Stimulated activated CD8-positive, alpha-beta memory T cell treated with anti-CD3 and anti-CD28 coated beads, Interleukin-4, amount 100 ng/mL, for 48 hours (primary cell): ENCODE measurements at places on chromosomes 7 and 10.

GRCh38 chr10:119516381-119517234, 25.9 kb downstream of the RGS10 start:
- peak; percentile 78 for DNase-seq

DNA sequence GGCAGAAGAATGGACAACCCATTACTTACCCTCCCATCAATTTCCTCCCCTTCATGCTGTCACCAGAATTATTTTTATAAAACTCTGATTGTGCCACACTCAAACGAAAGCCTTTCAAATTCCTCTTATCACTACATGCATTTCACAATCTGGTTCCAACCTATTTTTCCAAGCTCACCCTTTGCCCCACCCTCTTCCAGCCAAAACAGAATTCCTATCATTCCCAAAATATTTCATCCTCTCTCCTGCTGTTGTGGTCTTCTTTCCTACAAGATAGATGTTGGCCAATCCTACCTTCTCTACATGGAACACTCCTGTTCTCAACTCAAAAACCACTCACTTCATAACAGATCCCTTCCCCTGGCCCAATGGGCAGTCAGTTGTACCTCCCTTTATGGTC, 111.5 kb downstream of the ELAPOR2 start:
- no peak for DNase-seq

GRCh38 chr10:90180886-90181691, 479.7 kb downstream of the KIF20B start:
- DNase-seq, result no peak

GRCh38 chr10:100715445-100716385, 29.7 kb upstream of the PAX2 start:
- DNase-seq, result no peak

- no peak for DNase-seq
These were observed 940.7 kb downstream of the NRG3 start for GRCh38 chr10:82815680-82816079.

DNA sequence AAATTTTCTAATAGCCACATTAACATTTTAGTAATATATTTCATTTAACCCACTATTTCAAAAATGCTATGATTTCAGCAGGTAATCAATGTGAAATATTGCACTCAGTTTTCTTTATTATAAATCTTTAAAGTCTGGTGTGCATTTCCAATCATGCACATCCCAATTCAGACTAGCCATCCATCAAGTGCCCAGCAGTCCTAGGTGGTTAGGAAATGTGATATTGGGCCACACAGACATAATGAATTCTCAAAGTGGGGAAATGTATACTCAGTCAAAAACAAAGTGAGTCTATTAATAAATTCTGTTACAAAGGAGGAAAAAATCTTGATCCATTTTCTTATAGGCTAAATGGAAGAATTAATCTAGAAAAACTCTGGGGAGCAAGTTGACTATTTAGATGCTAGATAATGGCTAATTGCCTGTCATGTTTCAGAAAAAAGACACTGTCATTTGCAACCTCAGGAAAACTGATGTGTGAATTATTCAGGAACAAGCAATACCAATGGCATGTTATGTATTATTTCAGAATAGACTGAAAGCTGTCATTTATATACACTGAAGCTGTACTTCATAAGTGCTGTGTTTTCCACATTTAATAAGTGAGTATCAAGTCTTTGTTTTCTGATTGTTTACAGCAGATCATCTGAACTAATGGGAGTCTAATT, 629.1 kb upstream of the ADARB2 start:
- DNase-seq, result no peak

DNA sequence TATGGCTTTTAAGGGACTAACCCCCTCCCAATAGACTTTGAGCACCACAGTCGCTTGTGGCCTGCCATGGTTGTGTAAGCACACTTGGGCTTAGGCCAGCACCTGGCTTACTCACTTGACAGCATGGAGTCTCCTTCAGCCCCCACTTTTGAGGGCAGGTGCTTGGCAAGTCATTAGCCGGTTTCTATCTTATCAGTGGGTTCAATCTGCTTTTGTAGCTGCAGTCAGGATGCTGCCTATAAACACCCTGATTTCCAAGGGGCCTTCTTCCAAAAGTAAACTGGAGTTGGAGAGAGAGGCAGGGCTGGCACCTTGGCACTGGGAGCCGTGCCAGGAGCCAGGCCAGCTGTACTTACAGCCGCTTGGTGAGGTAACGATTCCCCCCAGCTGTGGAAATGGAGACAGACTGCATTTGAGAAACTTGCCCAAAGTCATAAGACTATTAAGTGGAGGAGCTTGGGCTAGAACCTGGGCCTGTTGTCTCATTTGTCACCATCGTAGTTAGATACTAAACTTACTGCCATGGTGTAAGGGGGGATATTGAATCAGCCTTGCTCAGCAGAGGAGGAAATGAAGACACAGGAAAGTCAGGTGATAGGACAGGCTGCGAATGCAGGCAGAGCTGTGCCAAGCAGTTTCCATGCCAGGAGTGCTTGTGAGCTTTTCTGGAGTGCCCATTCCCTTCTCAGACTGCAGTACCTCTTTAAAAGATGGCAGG, 92.2 kb upstream of the EFCAB10 start:
- no peak for DNase-seq

DNA sequence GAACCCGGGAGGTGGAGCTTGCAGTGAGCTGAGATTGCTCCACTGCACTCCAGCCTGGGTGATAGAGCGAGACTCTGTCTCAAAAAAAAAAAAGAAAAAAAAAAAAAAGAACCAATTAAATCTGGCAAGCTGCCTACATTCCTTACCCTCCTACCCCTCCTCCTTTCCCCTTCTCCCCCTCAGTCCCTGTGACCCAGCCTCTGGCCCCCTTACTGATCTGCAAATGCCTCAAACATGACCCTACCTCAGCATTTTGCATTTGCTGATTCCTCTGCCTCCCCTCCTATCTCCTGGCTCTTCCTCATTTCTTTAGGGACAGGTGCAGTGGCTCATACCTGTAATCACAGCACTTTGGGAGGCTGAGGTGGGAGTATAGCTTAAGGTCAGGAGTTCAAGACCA, 19.3 kb downstream of the CDHR3 start:
- no peak for DNase-seq

DNA sequence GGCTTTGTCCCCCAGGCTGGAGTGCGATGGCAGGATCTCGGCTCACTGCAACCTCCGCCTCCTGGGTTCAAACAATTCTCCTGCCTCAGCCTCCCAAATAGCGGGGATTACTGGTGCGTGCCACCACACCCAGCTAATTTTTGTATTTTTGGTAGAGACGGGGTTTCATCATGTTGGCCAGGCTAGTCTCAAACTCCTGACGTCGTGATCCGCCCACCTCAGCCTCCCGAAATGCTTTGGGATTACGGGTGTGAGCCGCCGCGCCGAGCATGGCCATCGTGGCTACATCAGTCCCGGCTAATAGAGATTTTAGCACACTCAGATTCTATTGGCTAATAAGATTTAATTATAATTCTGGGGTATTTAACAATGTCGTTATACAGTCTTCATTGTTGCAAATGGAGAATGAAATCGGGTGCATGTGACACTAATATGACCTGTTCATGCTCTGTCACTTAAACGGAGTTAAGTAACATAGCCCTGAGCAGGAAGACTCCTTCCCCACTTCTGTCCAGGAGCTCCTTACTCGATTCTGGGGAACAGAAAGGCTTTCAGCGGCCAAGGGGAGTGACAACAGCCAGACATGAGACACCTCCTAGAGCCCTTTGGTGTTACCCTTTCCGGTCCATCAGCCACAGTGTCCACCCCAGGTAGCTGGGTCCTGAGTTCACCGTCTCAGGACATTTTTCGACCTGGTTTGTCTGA, 40.9 kb upstream of the FAM20C start:
- DNase-seq, result no peak

GRCh38 chr7:43653466-43653865, 70.6 kb downstream of the STK17A start:
- no peak for DNase-seq

- DNase-seq, result no peak
These were observed 100.2 kb downstream of the MMRN2 start for GRCh38 chr10:86857128-86857721.

GRCh38 chr7:158957921-158958491, 101.6 kb downstream of the DYNC2I1 start:
- peak; percentile 58 for DNase-seq

GRCh38 chr10:42691361-42692120, 53.2 kb upstream of the ZNF33B start:
- DNase-seq, result no peak

DNA sequence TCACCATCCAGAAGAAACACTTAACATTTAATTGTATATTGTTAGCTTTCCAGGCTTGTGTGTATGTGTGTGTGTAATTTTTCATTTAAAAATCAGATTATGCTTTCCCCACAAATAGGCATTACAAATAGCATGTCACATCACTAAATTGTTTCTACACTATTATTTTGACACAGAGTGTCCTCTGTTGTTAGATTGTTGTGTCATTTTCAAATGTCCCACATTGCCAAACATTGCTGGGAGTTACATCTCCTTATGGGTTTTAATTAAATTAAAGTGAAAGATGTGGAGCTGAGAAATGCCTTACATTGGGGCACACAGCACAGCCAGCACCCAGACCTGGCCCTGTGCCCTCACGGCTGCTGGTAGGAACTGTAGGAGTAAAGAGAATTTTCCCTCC, 295.6 kb downstream of the ZEB1 start:
- DNase-seq, result no peak

GRCh38 chr7:110084181-110084807, 1006.6 kb upstream of the LRRN3 start:
- DNase-seq, result no peak

GRCh38 chr10:88116481-88116880, 253.1 kb downstream of the PTEN start:
- no peak for DNase-seq

DNA sequence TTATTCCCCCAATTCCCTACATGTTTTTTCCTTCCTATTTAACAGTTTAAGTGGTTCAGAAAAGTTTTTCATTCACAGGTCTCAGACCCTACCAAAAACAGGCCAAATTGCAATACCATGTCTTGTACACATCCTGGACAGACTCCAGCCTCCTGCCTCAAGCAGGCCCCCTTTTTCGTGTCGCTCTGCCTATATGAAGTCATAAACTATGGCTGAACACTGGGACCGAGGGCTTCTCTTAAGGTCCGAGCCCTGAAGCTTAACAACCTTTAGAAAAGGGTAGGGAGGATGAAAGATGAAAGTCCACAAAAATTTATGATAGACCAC, 1.4 kb downstream of the FBXW4 start:
- peak; percentile 38 for DNase-seq

DNA sequence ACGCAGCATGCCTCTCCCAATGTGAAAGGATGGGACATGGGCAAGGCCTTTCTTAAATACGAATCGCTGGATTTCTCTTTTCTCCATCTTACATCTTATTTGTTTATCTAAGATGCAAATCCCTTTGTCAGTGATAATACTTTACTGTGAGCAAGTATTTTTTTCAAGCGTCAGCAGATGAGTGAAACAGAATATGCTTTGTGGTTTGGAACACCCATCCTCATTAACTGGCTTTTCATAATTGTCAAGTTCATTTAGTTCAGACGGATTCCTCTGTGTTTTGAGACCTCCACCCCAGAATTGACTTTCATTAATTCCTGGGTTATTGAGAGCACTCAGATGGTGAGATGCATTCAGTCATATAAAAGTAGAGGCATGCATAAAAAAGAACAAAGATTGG, 149.8 kb downstream of the NSUN6 start:
- DNase-seq, result no peak
